Activated T-cell treated with anti-CD3 and anti-CD28 coated beads for 48 hours (primary cell): ENCODE measurements at places on chromosomes 5 and 9.

DNA sequence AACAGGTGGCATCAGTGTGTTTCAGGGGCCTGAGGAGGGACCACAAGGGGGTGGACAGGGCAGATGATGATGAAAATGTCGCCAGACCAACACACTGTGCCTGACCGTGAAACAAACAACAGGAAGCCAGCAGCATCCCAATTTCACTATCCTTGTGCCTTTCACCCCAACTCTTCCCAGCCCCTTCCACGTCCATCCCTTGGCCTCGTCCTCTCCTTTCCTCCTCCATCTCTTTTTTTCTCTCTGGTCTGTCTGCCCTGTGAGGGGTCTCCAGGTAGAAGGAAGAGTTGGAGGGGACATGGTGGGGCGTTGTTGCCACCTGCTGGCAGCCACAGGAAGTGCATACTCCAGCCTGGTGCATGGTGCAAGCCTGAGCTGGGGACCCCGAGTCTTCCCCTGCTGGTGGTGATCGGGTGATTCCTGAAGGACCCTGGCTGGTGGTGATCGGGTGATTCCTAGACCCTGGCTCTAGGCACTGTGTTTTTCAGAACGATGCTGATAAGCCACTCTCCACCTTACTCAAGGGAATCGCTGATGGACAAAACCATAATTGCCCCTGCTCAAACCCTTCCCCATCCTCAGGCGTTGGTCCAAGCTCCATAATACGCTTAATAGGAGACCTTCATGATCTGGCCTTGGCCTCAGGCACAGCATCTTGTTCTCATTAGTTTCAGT, 21.7 kb upstream of the NSD1 start:
- DNase-seq: peak; percentile 59

- peak; percentile 24 for DNase-seq
Measured at GRCh38 chr5:1522601-1523479, 920 bp downstream of the LPCAT1 start.

DNA sequence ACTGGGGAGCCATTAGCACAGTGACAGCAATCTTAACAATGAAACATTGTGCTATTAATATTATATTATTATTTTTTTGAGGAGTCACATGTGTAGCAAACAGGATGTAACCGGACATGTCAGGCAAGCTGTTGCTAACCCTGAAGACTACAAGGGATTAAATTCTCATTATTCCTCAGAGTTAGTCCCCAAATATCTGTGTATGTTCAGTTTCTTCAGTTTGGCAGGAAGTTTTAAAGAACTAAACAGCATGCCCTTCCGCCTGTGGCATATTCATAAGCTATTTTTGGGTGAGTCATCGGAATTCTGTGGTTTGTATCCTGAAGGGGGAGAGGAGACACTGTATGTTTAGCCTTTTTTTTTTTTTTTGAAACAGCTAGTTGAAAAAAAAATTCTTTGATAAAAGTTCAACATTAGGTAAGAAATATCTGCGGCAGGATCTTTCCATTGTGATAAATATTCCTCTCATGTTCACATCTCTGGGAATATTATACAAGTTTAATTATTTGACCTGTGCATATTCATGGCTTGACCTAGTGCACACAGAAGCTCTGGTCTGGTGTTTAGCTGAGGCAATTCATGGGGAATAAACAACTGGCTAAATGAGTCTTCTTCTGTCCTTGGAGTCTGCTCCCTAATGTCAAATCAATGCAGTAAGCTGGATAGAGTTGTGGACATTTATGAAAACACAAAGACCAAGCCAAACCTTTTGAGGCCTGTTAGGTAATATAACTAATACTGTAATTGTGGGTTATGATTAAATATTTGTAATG, 202.7 kb upstream of the CDKN2B start:
- DNase-seq: no peak

DNA sequence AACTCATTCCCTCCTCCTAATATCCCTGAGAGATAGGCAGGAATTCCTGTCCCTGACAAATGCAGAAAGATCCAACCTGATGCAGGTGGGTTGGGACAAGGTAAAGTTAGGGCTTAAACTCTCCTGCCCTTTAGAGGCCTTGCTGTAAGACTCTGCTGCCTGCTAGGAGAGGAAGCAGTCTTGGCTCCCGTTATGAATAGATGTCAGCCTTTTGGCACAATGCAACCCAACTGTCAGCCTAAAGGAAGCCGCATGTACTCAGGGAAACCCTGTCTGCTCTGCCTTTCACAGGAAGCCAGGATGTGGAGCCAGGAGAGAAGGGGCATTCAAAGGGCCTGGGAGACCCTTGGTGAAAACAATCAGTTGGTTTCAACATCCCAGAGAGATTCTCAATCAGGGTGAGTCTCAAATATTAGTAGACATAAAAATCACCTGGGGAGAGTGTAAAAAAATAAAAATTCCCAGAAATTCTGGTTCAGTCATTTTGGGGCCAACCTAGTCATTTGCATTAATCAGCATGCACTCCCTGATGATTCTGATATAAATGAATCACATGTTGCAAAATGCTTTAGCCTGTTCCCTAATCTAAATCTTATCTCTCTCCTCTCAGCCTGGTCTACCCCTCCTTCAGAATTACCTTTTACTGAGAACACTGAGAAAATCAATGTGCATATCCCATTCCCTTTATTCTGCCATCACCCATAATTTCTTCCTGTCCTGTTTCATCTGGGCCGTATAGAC, 136.2 kb upstream of the TRIM32 start:
- no peak for DNase-seq
